ENCODE measurements at places on chromosomes 16 and 17.

- DNase-seq: peak; percentile 24
Observed at GRCh38 chr17:74417178-74418045, 14.5 kb upstream of the GPRC5C start.

- no peak for DNase-seq
Observed at GRCh38 chr16:58421059-58421458, 28.8 kb downstream of the GINS3 start.

DNA sequence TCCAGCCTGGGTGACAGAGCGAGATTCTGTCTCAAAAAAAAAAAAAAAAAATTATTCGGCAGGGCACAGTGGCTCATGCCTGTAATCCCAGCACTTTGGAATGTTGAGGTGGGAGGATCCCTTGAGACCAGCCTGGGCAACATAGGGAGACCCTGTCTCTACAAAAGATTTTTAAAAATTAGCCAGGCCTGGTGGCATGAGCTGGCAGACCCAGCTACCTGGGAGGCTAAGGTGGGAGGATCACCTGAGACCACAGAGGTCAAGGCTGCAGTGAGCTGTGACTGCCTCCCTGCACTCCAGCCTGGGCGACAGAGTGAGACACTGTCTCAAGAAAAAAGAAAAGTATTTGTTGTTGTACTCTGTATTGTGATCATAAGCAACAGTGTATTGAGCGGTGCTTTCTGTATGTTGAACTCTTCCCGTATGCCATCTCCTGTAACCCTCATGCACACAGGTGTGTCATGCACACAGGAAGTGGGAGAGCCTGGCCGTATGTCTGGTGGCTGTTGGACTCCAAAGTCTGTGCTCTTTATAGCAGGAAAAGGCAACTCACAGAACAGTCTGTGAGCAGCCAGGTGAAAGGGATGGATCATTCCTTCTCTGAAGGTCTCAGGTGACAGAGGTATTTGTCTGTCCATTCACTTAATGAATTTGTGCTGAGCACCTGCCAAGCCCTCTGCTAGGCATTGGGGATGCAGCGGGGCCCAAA, 17.1 kb downstream of the CDH1 start:
- DNase-seq: no peak

- no peak for DNase-seq
Observed at GRCh38 chr16:84565669-84566495, 52.0 kb downstream of the COTL1 start.

DNA sequence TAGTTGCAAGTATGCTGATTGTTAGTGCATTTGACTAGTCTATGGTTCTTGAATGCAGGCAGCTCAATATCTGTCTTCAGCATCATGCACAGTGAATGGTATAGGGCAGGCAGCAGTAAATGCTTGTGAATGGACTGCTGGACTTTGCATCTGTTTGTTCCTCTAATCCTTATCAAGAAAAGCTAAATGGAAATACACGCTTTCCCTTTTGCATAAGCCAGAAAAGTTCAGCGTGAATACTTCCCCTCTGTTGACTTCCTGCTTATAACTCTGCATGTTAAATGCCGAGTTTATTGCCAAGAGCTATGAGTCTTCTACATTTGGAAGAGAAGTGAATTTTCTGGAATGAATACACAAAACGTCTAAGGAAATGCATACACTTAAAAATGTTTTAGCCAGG, 127.9 kb upstream of the CPHXL start:
- no peak for DNase-seq

DNA sequence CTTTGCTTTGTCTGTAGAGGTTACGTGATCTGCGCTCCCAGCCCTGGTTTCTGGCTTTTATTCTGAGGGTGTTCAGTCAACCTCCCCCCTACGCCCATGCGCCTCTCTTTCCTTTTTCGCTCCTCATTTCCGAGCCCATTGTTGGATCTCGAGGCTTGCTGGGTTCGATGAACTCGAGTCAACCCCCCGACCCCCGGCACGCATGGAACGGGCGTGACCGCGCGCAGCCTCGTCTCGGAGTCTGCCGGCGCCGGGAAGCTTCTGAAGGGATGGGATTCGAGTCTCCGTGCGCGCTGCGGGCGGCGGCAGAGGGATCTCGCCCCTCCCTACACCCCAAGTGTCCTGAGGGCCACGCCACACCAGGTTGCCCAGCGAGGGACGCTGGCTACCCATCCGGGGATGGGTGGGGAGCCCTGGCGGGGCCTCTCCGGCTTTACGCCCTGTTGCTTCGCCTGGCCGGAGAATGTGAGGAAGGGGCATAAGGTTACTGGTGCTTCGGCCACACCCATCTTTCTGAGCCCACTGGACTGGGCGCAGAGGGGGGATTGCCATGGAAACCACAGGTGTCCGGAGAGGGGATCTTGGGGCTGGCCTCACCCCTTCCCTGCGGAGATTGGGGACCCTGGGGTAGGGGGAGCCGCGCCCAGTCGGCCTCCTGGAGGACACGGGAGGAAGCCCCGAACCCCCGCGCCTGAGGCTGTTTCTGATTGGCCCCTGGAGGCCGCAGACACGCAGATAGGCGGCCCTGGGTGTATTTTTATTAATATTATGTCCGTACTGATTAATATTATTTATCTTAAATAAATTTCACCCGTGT, 1.8 kb downstream of the MAPT start:
- no peak for DNase-seq

DNA sequence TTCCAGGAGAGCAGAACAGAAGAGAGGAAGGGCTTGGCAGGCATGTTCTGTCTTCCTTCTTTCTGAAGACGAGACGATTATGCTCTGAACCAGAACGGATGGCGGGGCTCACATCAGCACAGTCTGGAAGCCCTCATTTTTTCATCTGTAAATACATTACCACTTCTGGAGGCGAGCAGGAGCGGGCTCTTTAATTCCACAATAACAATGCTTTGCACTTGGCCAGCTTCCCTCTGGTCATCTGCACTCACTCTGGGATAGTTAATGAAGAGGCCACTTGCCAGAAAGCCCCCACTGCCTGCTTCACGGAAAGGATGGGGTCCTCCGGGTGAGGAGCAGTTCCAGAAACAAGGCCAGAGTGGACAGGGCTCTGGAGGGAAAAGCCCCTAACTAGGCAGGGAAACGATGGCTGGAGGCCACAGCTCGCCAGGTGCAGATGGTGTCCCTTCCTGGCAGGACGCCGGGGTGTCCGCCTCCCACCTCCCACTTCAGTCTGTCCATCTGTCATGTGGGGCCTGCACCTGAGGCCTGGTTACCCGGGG, 13.1 kb upstream of the BCAR1 start:
- no peak for DNase-seq

- DNase-seq: no peak
Observed at GRCh38 chr17:17173921-17174320, 32.2 kb downstream of the PLD6 start.

DNA sequence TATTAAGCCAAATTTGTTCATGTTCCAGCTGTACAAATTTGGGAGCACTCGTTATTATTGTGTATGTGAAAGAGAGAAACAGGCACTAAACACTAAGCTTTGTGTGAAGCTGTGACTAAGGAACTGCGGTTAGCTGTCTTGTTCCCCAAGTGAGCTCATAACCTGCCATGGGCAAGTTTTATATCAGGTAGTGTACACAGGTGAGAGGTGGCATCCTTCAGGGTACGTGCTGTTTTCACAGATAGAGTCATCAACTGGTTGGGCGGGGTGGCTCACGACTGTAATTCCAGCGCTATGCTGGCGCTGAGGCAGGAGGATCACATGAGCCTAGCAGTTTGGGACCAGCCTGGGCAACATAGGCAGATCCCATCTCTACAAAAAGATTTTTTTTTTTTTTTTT, 2.8 kb downstream of the DNAJA3 start:
- DNase-seq: no peak
